ENCODE measurements at places on chromosomes 5 and 9. TPM values are rescaled to one million over a fixed set of nuclear protein-coding genes. Genes with fewer than 3 reads are reported as not detected.
A peak's percentile ranks its signal among the peaks of the same experiment; 100 is the strongest.

GRCh38 chr5:180487556-180487955 lies 6.6 kb upstream of the CNOT6 start:
- DNase-seq: no peak

- no peak for DNase-seq
These were observed 85.3 kb upstream of the CTSV start for GRCh38 chr9:97124256-97124655.

DNA sequence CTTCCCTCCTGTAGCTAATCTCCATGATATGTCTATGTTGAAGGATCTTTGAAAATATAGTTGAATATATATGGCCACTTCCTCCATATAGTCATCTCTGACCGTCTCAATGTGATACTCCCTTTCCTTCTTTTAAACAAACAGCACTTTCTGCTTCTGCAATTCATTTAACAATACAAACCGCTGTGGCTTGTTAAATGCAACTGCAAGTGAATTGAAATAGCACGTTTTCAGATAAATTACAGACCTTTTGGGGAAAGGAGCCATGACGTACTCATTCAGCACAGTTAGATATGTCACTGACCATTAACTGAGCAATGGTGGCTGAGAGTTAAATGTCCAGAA lies 82.5 kb downstream of the FBXO38 start:
- no peak for DNase-seq

GRCh38 chr5:141558150-141558549 lies 60.6 kb downstream of the DIAPH1 start:
- DNase-seq: no peak

- no peak for DNase-seq
These were observed 477.0 kb downstream of the CCDC171 start for GRCh38 chr9:16029796-16030363.

- no peak for DNase-seq
These were observed 8.5 kb upstream of the ANGPTL2 start for GRCh38 chr9:127130661-127131538.

- no peak for DNase-seq
These were observed 44.2 kb downstream of the PKD2L2 start for GRCh38 chr5:137933491-137933911.

- DNase-seq: no peak
These were observed 141.9 kb upstream of the RASA1 start for GRCh38 chr5:87125766-87126165.

DNA sequence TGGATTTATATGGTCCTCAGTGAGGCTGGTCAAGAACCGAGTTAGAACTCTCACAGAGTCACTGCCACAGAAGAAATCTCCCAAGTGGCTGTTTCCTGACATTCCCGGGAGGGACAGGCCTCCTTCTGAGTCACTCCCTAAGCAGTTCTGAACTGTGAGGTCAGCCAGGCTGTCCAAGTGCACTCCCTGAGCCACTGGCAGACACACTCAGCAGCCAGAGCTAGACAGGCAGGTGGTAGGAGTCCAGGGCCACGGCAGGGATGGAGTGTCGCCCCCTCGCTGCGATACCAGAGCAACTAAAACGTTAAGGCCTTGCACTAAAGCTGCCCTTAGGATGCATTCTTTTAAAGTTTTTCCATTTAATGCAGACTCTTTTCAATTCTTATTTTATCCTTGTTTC lies 3.4 kb downstream of the IL4 start:
- no peak for DNase-seq

DNA sequence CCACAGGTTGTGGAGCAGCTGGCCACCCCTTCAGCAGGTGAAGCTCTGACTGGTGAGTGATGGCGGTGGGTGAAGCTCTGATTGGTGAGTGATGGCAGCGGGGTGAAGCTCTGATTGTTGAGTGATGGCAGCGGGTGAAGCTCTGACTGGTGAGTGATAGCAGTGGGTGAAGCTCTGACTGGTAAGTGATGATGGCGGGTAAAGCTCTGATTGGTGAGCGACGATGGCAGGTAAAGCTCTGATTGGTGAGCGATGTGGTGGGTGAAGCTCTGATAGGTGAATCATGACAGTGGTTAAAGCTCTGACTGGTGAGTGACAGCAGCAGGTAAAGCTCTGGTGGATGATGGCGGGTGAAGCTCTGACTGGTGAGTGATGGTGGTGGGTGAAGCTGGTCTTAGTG lies 9.4 kb upstream of the ABO start:
- no peak for DNase-seq

GRCh38 chr5:169581580-169582227 lies 1.9 kb upstream of the SPDL1 start:
- peak; percentile 54 for DNase-seq

DNA sequence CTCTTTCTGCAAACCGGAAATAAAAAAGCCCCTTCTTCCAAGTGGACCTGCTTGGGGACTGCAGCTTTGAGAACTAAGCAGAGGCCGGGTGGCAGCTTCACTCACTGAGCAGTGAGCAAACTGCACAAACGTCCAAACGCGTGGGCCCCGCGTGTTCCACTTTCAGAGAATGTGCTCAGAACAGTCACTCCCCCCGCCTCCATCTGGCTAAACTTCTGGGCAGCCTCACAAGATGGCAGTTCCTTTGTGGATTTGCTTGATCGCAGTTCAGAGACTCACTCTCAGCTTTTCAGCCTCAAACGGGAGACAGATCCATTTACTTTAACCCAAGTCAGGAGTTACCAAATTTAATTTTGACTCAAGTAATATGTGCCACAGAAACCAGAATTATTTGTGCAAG lies 216.6 kb downstream of the TLE1 start:
- DNase-seq: no peak

GRCh38 chr9:132068605-132069004 lies 11.1 kb downstream of the MED27 start:
- no peak for DNase-seq

DNA sequence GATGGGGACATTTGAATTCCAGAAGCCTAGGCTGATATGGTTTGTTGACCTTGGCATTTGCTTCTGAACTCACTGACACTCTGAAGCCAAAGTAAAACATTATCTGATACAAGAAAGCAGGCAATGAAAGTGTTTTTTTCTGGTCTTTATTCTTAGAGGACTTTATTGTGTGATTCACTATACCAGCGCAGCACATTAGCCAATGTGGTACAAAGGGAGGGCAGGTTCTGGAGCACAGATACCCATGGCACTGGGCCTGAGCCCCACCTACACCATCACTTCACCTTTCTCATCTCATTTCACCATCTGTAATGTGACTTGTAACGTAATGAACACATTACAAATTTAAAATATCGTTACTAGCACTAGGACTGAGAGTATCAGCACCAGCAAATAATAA lies 89.7 kb upstream of the ZNF366 start:
- DNase-seq: no peak

DNA sequence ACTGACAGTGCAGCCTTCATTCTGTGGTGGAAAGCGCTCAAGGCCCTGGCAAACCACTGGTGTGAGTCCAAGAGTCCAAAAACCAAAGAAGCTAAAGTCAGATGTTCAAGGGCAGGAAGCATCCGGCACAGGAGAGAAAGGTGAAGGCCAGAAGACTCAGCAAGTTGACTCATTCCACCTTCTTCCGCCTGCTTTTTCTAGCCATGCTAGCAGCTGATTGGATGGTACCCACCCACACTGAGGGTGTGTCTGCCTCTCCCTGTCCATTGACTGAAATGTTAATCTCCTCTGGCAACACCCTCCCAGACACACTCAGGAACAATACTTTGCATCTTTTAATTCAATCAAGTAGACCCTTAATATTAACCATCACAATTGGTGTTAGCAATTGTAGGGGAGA lies 296.1 kb downstream of the NDUFS4 start:
- DNase-seq: no peak

GRCh38 chr5:122924719-122925395 lies 79.4 kb downstream of the SNX24 start:
- DNase-seq: no peak

DNA sequence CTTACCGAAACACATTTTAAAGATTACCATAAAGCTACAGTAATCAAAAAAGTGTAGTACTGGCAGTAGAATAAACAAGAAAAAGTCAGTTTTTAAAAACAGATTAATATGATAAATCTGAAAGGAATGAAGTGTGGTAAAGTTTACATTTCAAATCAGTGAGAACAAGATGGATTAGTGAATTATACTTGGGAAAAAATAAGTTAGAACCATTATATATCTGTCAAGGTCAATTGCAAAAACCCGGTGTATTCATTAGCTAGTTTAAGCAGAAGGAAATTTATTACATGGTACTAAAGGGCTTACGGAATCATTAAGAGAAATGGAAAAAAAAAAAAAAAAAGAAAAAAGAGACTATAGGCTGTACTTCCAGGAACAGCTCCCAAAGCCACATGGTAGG lies 164.3 kb downstream of the MUSK start:
- no peak for DNase-seq

DNA sequence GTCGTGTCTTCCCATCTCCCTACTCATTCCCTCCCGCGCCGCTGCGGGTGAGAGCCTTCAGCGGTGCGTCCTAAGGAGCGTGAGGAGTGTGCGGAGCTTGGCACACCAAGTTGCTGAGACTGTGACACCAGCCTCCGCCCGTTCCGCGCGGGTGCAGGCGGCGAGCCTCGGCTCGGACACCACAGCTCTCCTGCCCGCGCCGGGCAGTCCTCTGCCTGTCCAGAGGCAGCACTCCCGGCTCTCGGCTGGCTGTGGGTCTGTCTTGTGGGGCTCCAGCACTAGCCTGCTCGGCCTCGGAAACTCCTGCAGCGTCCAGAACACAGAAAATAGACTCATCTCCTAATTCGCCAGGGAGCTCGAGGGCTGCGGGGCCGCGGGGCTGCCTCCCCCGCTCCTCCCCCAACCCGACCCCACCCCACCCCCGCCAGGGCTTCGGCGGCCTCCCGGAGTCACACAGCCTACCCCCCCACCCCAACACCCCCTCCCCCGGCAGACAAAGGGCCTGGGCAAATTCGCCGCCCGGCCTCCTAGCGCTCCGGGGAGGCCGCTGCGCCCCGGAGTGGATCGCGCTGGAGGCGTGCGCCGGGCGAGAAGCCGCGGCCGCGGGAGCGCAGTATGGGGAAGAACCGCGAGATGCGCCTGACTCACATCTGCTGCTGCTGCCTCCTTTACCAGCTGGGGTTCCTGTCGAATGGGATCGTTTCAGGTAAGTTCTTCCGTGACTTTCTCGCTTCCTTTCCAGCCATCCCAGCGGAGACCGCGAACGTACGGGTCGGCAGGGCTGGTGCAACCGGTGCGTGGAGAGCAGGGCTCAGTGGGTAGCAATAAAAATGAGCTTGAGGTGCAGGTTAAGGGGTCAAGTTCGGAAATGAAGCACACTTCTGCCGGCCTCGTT lies at the start of gene ADAMTS19:
Gene ADAMTS19 (plus strand): TSS at position 522 of the 895 bp plus-strand sequence. CDS start 94 bp downstream, at position 616.
- DNase-seq: no peak

- DNase-seq: no peak
These were observed 5.6 kb downstream of the RBM27 start for GRCh38 chr5:146208916-146209522.

DNA sequence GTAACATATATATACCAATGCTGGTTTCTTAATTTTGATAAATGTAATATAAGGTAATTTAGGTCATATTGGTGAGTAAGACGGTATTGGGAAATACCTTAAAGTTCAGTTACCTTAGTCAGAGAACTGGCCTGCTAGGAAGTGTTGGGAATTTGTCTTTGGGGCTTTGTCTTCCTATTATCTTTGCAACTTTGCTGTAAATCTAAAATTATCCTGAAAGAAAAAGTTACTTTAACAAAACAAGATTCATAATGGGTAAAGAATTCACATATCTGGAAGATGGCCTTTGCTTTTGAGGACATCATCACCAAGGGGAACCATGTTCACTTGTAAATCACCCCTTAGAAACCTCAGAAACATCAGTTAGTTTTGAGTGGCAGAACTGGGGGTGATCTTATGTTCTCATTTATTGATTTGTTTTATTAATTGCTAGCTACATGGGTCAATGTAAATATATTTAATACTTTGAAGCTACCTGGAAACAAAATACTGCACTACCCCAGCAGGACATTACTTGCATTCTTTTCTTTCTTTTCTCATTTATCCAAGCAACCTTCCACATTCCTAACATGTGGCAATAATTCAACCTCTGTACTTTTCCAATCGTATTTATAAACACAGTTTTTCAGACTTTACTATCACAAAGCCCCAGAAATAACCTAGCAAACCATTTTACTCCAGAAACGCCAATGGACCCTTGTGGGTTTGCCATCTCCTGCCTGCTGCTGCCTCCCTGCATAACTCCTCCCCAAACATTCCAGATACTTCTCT lies 41.4 kb downstream of the GLIS3 start:
- no peak for DNase-seq

- no peak for DNase-seq
These were observed 68.4 kb downstream of the CFAP95 start for GRCh38 chr9:69888856-69889585.

- no peak for DNase-seq
These were observed 87.0 kb upstream of the ATG10 start for GRCh38 chr5:81884871-81885270.

- no peak for DNase-seq
These were observed 4.7 kb downstream of the PHYKPL start for GRCh38 chr5:178227929-178228328.

GRCh38 chr5:135319458-135319857 lies 79.6 kb downstream of the MACROH2A1 start:
- no peak for DNase-seq

DNA sequence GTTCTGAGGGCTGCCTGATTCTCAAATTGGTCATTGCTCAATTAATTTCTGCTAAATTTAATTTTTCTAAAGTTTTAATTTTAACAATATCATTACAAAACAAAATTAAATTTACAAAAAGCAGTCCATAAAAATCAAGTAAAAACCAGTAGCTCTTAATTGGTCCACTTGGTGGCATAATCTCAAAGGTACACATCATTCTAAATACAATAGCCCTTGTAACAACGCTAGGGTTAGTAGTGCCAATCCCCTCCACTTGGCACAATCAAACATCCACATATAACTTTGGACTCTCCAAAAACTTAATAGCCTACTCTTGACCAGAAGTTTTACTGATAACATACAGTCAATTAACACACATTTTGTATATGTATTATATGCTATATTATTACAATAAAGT lies 1.9 kb upstream of the NDUFB6 start:
- DNase-seq: no peak

GRCh38 chr5:41883243-41883642 lies 13.0 kb upstream of the OXCT1 start:
- DNase-seq: no peak

DNA sequence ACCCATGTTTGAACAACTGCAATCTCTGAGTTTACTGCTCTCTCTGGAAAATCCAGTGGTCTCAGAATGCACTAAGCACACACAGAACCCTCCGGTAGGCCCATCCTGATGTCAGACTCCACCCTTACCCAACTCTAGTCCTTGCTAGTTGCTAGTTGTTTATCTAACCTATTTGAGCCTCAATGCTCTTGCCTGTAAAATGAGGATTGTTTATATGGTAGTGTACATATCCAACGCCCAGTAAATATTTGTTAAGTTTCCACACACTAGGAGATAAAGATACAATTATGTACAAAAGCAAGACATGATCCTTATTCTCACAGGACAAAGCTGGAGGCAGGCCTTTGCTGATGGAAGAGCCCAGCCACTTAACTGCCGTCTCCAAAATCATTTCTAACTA lies 192.2 kb downstream of the SPOCK1 start:
- no peak for DNase-seq

Gene IL9
- not detected for total RNA-seq

Gene PCDHA1
- total RNA-seq: not detected

Gene ARID3C
- not detected for total RNA-seq

Gene RANBP6
- total RNA-seq: 11.5 TPM

Gene SNAPC3
- total RNA-seq: 23.2 TPM

Gene RARS1
- 63.9 TPM for total RNA-seq

Gene NR5A1
- total RNA-seq: not detected
